Glomerular endothelial cell (primary cell): ENCODE measurements at places on chromosomes 16 and 17.
A peak's percentile ranks its signal among the peaks of the same experiment; 100 is the strongest.

DNA sequence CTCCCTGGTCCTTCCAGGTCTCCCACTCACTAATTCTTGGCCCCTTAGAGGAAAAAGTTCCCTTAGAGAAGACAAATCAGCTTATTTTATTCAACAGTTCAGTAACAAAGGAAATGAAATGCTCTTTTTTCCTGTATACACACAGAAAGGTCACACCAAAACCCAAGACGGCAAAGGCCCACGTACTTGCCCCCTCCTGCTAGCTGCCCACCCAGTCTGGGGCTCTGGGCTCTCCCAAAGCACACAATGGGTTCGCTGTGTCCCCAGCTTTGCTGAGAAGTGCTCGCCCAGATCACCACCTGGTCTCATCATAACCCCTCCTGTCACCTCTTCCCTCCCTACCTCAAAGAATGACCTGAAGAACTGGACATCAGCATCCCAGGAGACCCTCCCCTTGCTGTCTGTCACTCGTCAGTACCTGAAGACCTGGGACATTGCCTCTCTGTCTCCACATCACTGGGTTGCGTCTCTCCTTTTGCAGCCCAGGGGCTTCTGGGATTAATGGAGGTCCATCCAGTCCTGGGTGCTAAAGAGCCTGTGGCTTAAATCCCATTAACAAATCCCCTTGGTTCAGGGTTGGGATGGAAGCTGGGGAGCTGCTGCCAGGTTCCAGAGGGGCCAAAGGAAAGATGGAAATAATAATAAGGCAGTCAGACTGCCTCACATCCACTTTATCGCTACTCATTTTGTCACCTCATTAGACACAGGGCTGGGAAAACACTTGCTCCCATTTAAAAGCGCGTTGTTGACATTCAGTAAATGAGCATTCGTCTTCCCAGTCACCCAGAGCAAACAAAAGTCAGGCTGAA lies 3.3 kb downstream of the SLC6A4 start:
- DNase-seq: no peak

DNA sequence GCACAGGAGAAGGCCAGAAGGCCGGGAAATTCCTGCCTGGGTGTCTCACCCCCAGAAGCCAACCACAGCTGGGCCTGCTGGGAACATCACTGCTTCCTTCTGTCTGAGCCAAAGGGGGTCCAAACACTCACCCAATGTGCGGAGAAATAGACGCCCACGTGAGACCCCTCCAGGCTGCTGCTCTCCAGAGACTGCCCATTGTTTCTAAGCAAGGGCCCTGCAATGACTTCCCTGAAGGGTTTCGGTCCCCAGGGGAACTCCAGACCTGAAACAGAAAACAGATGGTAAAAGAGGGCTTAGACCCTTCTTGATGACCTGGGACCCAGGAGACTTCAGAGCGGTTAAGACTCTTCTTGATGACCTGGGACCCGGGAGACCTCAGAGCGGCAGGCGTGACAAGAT lies 41.3 kb downstream of the MRM3 start:
- DNase-seq: no peak

- peak; percentile 56 for DNase-seq
Measured at GRCh38 chr16:84952335-84953189, 58.8 kb downstream of the ZDHHC7 start.

GRCh38 chr16:27564224-27564623 lies 14.3 kb downstream of the KATNIP start:
- DNase-seq: no peak

- no peak for DNase-seq
Measured at GRCh38 chr17:534071-534691, 180.5 kb downstream of the VPS53 start.

DNA sequence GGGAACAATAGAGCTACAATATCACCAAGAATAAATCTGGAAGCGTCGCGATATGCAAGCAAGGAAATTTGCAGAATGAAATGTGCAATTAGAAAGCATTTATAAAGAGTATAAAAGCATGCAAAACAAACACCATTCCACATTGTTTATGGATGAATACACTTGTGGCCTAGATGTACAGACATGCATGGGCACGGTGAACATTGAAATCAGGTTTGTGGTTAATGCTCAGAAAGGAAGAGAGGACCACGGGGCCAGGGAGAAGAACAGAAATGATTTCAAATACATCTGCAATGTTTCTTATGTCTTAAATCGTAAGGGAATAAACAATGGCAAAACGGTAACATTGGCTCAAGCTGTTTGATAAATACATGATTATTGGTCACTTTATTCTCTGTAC lies 235.9 kb downstream of the FOXL1 start:
- DNase-seq: no peak

DNA sequence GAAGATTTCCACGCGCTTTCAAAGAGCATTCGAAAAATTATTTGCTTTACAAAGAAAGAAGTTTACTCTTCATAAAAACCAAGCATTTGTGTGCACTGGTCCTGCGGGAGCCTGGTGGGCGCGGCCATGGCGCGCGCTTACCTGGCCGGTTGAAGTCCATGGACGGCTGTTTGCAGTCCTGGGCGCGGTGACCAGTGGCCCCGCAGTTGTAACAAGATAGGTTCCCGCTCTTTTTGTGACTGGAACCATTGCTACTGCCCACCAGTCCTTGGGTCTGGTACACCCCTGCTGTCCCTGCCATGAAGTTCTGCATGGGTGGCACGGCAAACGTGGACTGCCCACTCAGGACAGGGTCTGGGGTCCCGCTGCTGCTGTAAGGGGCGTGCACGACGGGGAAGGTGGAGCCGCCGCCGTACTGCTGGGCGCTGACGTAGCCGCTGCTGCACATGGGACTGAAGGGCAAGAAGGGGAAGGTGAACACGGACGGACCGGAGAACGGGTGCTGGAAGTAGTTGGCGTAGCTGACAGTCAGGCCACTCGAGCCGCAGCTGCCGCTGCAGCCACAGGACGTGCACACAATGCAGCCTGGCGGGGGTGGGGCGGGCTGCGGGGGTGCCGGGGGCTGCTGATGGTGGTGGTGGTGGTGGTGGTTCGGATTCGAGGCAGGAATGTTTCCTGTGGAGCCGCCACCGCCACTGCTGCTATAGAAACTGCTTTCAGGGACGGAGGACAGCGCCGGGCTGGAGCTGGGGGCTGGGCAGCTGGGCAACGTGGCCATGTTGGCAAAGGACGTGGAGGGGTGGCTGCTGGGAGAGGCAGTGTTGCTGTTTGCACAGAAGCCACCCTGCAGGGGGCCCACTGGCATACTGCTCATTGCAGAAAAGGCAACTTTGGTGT lies 19.5 kb downstream of the MAP1LC3B start:
- no peak for DNase-seq

GRCh38 chr16:67283826-67284555 lies 4.7 kb downstream of the PLEKHG4 start:
- no peak for DNase-seq

DNA sequence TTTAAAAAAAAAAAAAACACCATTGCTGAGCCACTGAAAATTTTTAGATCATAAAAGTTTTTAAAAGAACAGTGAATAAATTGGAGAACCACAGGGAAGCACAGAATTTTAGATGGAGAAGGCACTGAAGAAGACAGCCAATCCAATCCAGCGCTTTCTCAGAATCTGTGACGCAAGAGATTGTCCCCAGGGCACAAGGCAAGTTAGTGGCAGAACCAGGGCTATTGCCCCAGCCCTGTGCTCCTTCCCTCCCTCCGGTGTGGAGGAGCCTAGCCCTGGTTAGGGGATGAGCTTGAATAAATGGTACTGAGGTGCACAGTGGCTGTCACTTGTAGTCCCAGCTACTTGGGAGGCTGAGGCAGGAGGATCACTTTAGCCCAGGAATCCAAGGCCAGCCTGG lies 108.3 kb downstream of the ZNF423 start:
- no peak for DNase-seq

DNA sequence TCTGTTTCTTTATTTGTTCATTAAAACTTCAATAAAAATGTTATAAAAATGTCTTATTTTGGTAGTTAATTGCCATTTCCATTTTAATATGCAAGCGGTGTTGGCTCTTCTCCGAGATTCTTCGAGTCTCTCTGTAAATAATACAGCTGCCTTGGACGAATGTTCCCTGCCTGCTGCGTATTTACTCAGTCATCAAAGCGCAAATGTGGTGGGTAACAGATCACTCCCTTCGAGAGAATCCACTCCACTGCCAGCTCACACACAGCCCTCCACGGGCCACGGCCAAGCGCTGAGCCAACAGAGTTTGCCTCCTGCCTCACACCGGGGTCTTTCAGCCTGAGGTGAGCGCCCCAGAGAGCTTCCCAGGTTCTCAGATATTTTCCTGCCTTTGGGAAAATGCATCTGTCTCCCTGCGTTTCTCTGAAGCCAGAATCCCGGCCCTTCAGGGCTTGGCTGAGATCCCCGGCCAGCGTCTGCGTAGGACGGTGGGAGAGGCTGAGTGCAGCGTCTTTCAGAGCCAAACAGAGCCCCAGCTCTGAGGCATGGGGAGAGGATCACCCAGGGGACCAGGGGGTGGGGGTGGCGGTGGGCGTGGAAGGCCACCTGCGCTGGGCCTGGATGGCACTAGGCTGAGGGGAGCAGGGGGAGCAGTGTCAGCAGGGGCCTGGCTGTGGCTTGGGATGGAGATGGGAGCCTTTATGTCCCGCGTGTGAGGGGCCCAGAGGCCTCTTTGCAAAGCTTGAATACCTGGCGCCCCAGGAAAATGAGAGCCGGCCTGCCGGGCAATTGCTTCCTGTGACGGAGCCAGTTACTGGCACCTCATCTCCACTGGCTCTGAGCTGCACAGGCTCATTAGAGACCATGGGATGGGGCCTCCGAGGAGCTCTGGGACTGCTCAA lies 248.7 kb downstream of the RBFOX3 start:
- DNase-seq: no peak

- no peak for DNase-seq
Measured at GRCh38 chr17:57182621-57183020, 73.7 kb upstream of the MSI2 start.

- DNase-seq: no peak
Measured at GRCh38 chr17:76826330-76827068, 41.7 kb upstream of the MGAT5B start.

GRCh38 chr16:89199241-89200123 lies 855 bp downstream of the SLC22A31 start:
- no peak for DNase-seq

- no peak for DNase-seq
Measured at GRCh38 chr16:58820411-58820810, 86.3 kb upstream of the GOT2 start.

DNA sequence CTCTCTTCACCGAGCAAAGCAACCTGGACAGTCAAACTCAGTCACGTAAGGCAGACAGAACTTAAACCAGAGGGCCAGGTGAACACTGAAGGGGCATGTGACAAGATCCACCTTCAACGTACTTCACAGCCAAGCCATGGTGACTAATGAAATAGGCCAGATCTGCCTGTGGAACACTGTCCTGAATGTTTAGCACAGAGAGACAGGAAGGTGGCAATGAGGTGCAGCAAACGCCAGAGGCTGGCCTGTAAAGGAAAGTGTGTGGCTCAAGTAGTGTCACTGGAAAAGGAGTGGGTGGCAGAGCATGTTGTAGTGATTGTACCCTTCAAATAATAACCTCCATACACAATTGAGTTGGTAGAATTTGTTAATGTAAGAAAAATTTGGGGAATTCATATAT lies 38.1 kb downstream of the SLC6A4 start:
- DNase-seq: no peak

DNA sequence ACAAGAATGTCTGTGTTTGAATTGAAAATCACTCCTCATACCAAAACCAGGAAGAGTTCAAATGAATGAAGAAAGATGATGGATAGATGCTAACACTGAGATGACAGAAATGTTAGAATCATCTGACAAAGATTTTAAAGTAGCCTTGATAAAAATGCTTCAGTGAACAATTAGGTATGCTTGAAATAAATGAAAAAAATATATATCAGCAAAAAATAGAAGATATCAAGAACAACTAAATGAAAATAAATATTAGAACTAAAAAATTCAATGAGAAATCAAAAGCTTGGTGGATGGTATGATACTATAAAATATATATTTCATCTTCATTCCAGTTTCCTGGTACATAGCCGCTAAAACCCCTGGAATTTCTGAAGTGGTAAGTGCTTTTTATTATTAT lies 8.6 kb upstream of the ACSM3 start:
- DNase-seq: no peak

GRCh38 chr16:86789621-86790051 lies 211.3 kb downstream of the FOXL1 start:
- DNase-seq: no peak
